M059J (cell line): ENCODE measurements at places on chromosomes 12 and 14. TPM values are rescaled to one million over a fixed set of nuclear protein-coding genes. Genes with fewer than 3 reads are reported as not detected.

Gene ABHD12B
- total RNA-seq: not detected in 2 replicates

Gene COCH
- total RNA-seq: not detected in 2 replicates

Gene PRH2
- not detected in 2 replicates for total RNA-seq

Gene TUBA1B
- 3,492 and 4,068 TPM in 2 replicates for total RNA-seq

Gene SMIM41
- total RNA-seq: not detected in 2 replicates

Gene RGS6
- not detected in 2 replicates for total RNA-seq

Gene CAPZA3
- not detected in 2 replicates for total RNA-seq

- DNase-seq: no peak
These were observed 26.0 kb upstream of the RIN3 start for GRCh38 chr14:92487513-92488133.

DNA sequence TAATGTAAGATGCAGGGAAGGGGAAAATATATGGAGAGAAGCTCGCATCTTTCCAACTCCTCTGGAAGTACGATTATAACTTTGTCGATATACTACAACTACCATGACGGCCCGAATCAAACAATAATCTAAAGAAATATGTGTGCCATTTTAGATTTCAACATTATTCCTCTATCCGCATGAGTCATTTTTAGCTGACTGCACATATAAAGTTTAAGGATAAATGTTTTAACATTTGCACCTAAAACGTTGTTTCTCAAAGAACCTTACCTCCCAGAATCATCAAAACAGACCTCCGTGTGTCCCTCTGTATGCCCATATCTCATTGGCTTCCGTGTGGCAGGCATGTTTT lies 482 bp downstream of the WDHD1 start:
- no peak for DNase-seq

- DNase-seq: peak; percentile 58
These were observed 13.2 kb upstream of the BMAL2 start for GRCh38 chr12:27319409-27319808.

- no peak for DNase-seq
These were observed 40.9 kb downstream of the MBIP start for GRCh38 chr14:36279306-36280190.

- DNase-seq: no peak
These were observed 3.8 kb upstream of the EMP1 start for GRCh38 chr12:13192719-13193118.

DNA sequence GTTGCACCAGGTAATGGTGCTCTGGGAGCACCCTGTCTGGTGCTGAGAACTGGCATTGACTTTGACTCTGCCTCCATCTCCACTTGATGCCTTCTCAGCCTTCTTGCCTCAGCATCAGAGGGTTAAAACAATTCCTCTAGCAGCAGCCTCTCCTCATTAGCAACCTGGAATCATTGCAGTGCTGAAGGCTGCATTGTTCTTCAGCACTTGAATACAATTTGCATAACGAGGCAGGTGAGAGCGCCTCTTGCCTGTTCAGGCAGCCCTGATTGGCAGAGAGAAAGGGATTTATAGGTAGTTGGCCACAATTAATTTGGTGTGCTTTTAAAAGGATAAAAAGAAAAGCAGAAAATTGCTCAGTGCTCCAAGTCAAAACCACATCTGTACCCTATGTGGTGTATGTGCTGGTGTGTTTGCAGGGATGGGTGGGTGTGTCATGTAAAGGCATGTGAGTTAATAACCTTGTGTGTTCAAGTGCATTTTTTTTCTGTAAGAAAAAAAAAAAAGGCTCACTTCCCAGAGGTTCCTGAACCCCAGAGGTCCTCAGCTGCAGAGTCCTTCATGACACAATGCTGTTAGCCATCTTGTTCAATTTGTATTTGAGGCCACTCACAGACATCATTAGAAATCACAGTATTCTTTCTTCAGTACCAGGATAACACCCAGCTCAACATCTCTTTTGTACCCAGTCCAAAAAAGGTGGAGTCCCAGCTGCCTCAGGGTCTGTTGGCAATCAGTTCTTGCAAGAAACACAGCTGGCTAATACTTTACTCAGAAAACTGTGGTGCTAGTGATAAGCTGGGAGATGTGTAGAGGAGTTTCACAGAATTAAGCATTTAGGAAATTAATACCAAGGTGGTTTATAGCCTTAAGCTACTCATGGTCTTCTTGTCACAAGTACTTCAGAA lies 385.6 kb downstream of the GRIN2B start:
- no peak for DNase-seq

GRCh38 chr12:32650508-32650907 lies 28.6 kb upstream of the DNM1L start:
- DNase-seq: peak; percentile 43
